ENCODE measurements at places on chromosomes 6 and 20.

DNA sequence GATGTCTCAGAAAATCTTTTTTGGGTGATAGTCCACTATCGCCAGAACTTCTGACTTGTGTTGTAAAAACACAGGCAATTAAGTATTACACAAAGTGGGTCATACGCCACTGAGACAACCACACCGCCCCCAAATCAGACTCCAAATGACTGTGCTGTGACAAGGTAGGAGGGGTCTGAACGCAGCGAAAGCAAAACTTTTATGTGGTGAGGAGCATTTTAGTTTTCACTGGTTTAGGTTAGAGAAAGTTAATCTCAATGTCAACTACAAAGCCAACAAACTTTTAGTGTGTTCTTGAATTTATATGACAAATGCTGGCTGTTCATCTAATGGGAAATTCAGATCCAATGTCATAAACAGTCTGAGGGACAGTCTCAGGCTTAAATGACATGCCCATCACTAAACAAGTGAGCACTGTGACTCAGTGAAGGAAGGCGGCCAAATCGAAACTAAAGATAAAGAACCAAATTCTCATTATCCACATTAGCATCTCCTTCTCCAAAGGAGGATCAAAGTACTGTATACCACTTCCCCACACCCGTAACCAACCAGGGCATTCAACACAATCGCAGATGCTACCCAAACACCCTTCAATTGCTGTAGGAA is 186.7 kb downstream of the GJA10 start:
- DNase-seq, result peak; percentile 45

DNA sequence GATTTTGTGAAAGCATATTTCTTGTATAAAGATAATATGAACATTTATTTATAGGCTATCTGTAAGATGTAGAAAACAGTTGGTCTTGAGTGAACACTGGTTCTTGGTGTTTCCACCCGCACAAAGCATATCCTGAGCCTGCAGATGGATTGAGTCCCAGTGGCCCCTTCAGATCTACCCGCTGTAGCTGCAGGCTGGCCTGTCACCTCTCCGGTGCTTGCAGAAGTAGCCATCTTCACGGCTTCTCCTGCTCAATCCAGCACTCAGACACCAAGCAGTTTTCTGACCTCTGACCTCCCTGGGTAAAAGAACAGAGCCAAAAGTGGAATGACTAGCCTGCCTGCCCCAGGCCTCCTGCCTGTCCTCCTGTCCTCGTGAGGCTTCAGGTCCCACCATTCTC is 22.7 kb downstream of the LYRM2 start:
- DNase-seq, result no peak

- no peak for DNase-seq
These were observed 117.8 kb upstream of the SIRPA start for GRCh38 chr20:1777476-1777820.

DNA sequence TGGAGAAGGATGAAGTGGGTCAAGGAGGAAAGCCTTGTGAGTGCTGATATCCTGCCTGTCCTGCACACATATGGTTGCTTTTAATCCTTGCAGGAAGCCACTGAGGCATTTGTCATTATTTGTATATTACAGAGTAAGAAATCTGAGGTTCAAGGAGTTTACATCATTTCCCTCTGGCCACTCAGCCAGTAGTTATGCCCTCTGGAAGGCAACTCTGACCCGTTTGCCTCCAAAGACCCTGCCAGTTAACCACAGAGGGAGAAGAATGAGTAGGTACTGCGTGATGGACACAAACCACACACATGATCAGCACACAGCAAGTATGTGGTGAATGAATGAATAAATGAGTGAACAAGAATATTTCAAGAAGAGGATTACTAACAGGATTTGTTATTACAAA is 7.9 kb upstream of the FAM210B start:
- DNase-seq, result no peak

DNA sequence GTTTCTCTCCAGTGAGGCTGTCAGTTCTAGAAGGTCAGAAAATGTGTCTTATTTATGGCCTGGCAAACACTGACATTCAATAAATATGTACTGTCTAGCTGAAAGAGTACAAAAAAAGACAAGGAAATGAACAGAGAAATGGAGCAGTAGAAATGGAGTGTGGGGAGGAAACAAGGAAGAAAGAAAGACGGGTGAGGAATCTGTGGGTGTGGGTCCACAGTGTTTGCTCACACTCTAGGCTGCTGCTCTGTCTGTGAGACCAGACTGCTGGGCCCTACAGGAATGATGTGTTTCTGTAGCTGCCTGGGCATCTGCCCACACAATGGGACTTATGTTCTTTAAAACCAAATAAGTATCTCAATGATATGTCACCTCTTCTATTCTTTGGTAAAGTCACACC is 114.2 kb downstream of the MOXD1 start:
- DNase-seq, result no peak

- DNase-seq, result no peak
These were observed 45.3 kb upstream of the ARMH2 start for GRCh38 chr6:24844061-24844460.

DNA sequence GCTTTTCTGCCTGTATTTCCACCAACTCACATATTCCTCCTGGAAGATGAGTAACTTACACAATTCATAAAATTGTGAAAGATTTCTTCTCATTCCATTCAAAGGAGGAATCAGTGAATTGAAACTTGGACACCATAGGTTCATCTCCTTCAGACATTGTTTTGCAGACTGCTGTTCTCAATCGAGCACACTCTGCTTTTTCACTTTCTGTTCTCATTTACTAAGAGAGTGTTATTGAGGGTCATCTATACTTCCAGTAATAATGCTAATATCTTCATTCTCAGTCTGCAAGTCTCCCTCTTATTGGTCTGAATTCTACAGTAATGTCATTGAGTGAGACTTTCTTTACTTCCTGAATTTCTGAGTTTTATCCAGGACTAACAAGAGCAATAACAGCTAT is 67.5 kb upstream of the FUT9 start:
- no peak for DNase-seq

- no peak for DNase-seq
These were observed 852 bp upstream of the TFEB start for GRCh38 chr6:41736186-41736733.

DNA sequence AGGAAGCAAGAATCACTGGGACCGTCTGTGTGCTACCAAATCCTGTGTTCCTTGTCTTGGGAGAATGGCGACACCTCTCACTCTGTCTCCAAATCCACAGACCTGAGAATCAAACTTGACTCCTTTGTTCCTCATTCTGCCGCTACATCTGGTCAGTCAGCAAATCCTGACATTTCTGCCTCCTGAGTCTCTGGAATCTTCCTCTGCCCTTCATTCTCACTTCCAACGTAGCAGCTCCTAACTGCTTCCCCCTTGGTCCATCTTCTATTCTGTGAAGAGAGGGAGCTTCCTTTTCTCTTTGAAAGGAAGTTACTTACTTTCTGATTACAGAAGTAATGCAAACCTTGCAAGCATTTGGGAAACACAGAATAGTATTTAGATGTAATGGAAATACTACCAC is 37.7 kb downstream of the SYTL3 start:
- no peak for DNase-seq

- no peak for DNase-seq
These were observed 2.4 kb upstream of the ZMYND8 start for GRCh38 chr20:47358672-47359529.

GRCh38 chr6:44338228-44339122 is 4.0 kb upstream of the SPATS1 start:
- DNase-seq, result peak; percentile 50

GRCh38 chr6:53727748-53728147 is 62.2 kb upstream of the KLHL31 start:
- no peak for DNase-seq

DNA sequence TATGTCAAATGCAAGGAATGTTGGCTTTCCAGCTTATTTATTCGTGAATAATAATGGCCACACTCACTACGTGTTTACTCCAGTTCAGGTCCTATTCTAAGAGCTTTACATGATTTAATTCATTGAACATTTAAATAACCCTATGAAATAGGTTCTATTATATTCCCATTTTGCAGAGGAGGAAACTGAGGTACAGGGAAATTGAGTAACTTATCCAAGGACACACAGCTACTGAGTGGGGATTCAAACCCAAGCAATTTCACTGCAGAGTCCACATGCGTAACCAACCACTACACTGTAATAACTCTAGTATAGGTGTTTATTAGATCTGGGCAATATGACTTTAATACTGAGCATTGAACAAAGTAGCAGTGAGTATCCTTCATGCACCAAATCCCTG is 12.3 kb upstream of the SLC13A3 start:
- DNase-seq, result no peak

DNA sequence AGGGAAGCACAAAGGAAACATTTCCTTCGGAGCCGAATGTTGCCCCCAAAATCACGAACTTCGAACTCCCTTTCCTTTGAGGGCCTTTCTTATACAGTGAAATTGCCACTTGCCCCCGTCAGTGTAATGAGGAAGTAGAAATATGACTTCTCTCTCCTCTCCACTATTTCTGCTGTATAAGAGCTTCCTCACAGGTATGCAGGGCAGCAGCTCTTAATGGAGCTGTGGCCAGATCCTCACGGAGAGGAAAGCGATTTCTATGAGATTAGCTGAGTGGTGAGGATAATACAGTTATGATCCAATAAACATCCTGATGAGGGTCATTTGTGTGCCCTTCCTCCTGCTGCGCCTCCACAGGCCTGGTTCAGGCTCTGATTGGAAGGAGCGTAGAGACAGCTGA is 10.8 kb upstream of the CPNE5 start:
- no peak for DNase-seq

- no peak for DNase-seq
These were observed 249.3 kb downstream of the TBX18 start for GRCh38 chr6:84515067-84515466.

DNA sequence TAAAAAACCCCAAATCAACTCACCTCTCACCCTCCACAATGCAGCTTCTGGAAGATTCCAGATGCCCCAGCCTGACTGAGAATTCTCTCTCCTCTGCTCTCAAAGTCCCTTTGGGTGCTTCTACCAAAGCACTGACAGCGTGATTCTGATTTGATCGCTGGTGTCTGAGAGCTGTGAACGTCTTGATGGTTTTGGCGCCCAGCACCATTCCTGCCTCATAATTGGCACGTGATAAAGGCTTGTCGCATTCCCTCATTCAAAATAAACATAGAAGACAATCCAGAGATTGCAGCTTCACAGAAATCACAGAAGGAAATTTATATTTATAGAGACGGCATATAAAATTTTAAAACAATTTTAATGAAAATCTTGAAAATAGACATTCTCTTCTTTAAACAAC is 24.1 kb upstream of the ECI2 start:
- no peak for DNase-seq

DNA sequence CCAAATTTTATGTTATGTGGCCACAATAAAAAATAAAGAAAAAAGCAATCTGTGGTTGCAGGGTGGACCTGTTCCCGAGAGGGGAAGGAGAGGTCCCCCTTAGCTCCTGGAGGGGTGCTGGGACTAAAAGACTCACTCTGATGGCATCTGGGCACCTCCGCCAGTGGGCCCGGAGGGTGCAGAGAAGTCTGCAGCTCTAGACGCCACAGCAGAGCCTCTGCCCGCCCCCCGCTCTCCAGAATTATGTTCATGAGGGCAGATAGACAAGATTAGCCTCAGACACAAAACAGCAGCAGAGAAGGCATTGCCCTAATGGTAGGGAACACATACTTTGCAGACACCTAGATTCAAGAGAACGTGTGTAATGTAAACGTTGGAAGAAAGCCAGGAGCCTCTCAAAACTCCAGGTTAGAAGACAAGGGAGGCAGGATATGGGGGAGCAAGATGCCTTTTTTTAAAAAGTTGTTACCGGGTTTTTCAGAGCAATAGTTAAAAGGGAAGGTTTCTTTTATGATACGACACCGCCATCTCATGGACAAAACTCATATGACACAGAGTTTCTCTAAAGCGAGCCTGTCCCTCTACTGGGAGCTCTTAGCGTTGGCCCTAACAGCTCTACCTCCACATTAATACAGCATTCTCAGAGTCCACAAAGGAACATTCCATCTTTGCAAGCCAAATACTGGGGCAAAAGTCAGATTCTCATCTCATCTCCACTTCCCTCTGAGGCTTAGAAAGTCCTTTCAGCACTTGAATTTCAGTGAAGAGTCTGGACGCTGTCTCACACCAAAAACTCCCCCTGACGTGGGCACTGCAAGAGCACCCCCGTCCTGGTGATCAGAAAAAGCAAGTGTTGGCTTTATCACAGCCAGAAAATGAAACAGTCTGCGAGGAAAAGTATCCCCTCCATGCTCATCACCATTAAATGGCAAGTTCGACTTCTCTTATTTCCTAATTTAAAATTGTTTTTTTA is 47.2 kb downstream of the FOXF2 start:
- DNase-seq, result peak; percentile 26

DNA sequence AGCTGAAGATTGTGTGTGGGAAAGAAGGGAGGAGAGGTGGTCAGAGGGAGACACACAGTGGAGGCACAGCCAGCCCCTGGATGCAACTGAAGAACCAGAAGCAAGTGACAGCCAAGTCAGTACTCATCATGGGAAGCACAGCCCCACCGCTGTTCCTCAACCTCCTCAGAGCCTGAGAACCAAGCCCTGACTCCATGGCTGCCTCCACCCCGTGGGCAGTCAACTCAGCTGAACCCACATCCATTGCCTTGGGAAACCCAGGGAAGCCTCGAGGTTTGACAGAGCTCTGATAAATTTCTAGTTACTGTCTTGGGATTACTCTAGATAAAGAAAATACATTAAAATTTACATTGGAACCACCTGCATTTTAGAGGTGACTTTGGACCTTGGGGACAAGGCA is 29.6 kb downstream of the ALDH5A1 start:
- DNase-seq, result no peak

- no peak for DNase-seq
These were observed 82.0 kb upstream of the ID4 start for GRCh38 chr6:19755181-19755580.

GRCh38 chr6:28105245-28105639 is 19.2 kb upstream of the ZSCAN16 start:
- DNase-seq, result no peak

- no peak for DNase-seq
These were observed 187.9 kb downstream of the TTLL2 start for GRCh38 chr6:167512696-167513375.

DNA sequence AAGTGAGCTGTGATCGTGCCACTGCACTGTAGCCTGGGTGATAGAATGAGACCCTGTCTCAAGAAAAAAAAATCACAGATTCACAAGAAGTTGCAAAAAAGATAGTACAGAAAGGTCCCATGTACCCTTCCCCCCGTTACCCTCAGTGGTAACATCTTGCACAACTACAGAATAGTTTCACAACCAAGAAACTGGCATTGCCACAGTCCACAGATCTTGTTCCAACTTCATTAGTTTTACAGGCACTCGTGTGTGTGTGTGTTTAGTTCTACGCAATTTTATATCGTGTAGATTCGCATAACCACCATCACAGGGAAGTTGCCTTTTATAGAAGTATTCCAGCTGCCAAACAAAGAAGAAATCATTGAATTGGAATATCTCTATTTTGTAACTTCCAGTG is 19.1 kb downstream of the SPATA2 start:
- no peak for DNase-seq

DNA sequence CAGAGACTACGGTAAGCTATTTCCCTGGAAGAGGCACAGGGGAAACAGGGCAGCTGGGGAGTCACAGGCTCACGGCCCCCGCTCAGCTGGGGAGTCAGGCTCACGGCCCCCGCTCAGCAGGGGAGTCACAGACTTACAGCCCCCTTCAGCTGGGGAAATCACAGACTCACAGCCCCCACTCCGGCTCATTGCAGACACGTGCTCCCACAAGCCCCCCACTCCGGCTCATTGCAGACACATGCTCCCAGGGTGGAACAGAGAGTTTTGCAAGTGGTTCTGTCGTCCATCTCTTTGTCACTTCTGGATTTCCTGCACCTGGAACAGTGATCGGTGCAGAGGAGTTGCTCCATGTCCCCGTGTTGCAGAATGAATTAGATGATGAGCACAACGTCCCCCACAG is 405.5 kb downstream of the CDH26 start:
- no peak for DNase-seq

GRCh38 chr6:134315189-134315588 is 2.7 kb downstream of the SGK1 start:
- DNase-seq, result no peak
